GM04504 (cell line): ENCODE measurements at places on chromosomes 2 and 18.
A peak's percentile ranks its signal among the peaks of the same experiment; 100 is the strongest.

- no peak for DNase-seq
Observed at GRCh38 chr2:50746526-50746925, 285.4 kb downstream of the NRXN1 start.

DNA sequence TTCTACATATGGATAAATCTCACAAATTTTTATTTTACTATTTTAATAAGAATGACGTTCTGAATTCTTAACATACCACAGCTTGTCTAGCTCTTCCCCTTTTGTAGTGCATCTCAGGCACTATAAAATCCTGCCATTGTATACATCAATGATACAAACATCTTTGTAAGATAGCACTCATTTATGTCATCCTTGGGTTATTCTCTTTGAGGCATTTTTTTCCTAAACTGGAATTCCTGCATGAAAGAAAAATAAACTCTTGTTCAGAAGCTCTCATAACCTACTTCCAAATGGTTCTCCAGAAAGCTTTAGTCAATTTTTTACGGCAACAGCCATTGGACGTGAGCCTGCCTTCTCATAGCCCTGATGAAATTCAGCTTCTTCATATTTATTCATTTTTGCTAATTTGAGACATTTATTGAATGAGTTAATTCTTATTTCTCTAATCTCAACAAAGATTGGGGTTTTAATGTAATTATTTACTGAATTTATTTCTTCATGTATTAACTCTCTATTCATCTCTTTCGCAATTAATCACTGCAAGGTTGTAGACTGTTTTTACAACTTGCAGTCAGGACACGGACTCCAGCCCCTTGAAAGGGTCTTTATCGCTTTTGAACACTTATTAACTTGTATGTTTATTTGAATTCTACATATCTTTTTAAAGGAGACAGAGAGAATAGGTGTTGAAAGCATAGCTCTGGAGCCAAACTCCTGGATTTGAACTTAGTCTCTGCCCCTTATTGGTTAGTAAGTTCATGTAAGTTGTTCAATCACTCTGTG is 57.6 kb upstream of the PARD3B start:
- DNase-seq: no peak

DNA sequence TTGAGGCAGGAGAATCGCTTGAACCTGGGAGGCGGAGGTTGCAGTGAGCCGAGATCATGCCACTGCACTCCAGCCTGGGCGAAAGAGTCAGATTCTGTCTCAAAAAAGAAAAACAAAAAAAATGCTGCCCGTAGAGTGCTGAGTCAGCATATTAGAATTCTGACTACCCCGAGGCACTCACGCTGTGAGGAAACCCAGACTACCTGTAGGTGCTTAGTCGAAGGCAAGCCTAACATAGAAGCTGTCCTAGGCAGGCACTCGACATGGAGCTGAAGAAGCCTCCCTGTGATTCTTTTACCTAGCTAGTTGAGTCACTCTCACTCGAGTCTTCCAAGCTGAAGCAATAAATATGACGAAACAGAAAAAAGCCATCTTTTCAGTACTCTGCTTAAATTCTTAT is 1323.2 kb upstream of the DDX18 start:
- DNase-seq: no peak

DNA sequence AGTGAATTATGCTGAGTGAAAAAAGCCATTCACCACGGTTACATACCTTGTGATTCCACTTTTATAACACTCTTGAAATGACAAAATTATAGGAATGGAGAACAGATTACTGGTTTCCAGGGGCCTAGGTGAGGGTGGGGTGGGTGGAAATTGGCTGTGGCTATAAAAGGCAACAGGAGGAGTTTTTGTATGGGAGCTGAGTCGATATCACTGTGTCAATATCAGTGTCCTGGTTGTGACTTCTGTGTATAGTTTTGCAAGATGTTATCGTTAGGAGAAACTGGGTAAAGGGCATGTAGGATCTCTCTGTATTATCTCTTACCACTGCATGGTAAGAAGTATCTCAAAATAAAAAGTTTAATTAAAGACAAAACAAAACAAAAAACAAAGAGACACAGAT is 84.3 kb downstream of the EDAR start:
- DNase-seq: no peak

DNA sequence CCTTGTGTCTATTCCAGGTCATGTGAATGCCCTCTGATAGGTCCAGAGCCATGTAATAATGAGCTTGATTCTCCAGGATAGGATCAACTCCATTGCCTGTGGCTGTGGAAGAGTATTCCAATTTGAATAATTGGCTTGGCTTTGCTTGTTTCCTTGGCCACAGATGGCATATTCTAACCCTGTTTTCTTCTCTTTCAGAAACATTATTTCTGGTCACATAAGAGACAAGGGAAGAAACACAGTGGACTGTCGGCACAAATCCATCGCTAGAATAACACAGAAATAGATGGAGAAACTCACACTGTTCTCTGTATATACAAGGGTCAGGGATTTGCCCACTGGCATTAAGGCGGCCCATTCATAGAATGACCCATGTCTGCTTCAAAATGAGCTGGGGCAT is 278.4 kb upstream of the CCDC68 start:
- DNase-seq: no peak

DNA sequence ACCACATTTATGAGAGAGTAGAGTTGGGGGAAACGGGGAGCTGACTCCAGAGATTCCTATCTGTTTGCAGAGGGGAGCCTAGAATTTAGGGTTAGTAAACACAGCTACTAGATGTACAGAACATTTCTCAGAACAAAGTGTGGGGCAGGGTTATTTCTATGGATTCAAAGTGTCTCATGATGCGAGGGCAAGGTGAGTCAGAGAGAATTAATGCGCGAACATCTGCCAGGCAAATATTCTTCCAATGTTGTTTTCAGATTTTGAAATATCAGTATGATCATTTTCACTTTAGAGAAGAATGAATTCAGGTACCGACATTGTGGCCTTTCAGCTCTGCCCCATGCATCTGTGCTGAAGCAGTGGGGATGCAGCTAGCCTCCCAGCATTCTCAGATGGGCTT is 2.0 kb upstream of the DSEL start:
- no peak for DNase-seq

GRCh38 chr2:239312741-239313667 is 87.8 kb downstream of the HDAC4 start:
- DNase-seq: no peak

DNA sequence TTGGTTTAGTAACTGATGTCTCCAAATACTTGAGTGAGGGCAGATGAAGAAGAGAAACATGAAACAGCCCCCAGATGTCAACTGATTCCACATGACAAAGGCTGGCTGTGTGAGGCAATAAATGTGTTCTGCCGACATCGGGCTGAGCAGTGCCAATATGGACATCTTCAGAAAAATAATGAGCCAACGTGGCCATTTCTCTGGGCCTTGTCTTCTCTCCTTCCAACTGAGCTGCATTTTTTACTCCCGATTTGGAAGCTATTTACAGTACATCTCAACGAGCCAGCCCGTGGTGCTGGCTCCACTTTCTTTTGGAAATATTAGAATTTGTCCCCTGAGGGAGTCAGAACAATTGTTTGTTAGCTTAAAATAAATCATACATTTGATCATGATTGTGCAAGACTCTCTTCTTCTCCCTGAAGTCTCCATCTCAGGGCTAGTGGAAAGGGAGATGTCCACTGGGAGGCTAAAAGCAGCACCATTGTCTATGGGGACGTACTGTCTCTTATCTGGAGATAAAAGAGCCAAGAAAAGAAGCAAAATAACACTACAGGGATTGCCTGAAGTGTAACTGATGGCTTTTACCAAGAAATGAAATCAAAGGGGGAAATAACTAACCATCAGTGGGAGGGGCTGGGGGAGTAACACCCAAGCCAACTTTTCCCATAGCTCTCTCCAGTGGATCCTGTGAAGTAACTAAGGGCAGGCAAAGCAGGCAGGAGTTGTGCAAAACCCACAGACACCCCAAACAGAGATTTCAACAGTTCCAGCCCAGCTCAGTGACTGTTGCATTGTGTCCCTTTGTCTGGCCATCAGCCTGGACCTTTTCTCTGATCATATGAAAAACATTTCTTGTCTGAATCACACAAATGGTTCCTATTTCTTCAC is 114.8 kb downstream of the RDH14 start:
- DNase-seq: peak; percentile 41

GRCh38 chr2:68423966-68424650 is 43.0 kb downstream of the FBXO48 start:
- DNase-seq: no peak

- DNase-seq: peak; percentile 97
Observed at GRCh38 chr2:207311316-207312005, 145.7 kb upstream of the KLF7 start.

- DNase-seq: no peak
Observed at GRCh38 chr2:241072553-241073165, 29.4 kb downstream of the MTERF4 start.

GRCh38 chr2:82158150-82158549 is 1853.6 kb upstream of the LRRTM1 start:
- no peak for DNase-seq

GRCh38 chr18:44503854-44504253 is 176.8 kb upstream of the SETBP1 start:
- DNase-seq: no peak

GRCh38 chr2:211237586-211238275 is 681.3 kb downstream of the CPS1 start:
- no peak for DNase-seq

- peak; percentile 83 for DNase-seq
Observed at GRCh38 chr2:235238537-235238936, 255.3 kb upstream of the AGAP1 start.

DNA sequence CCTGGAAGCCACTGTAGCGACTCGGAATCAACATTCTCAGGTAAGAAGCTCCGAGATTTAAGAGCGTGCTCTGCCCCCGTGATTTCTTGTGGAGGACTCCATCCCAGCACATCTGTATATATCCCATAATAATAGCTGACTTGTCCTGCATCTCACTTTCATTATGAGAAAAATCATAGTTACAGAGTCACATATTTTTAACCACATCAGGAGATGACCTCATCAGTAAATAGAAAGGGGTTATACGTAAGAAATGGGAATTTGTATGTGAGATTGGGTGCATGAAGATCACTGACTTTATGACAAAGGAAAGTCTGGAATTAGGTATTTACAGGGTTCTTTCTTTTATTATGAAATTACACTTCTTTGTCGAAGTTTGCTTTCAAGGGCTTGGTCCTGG is 16.4 kb upstream of the TMEM18 start:
- DNase-seq: no peak

GRCh38 chr2:38483776-38484501 is 106.9 kb upstream of the ATL2 start:
- no peak for DNase-seq

GRCh38 chr2:226338825-226339224 is 460.8 kb downstream of the IRS1 start:
- DNase-seq: no peak

- DNase-seq: no peak
Observed at GRCh38 chr18:44602380-44602779, 78.3 kb upstream of the SETBP1 start.

DNA sequence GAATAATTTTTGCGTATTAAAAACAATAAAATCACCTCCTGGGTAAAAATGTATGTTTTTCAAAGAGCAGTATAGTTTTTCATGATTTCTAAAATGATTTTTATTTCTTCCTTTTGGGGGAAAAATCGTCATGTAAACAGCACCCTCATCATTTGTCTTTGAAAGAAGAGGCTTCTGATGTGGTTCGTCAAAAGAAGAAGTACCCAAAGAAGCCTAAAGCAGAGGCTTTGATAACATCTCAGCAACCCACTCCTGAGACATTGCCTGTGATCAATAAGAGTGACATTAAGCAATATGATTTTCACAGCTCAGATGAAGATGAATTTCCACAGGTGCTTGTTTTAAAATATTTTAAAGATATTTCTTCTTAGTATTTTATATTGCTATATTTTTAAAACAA is 110.2 kb upstream of the KIF5C start:
- DNase-seq: no peak

DNA sequence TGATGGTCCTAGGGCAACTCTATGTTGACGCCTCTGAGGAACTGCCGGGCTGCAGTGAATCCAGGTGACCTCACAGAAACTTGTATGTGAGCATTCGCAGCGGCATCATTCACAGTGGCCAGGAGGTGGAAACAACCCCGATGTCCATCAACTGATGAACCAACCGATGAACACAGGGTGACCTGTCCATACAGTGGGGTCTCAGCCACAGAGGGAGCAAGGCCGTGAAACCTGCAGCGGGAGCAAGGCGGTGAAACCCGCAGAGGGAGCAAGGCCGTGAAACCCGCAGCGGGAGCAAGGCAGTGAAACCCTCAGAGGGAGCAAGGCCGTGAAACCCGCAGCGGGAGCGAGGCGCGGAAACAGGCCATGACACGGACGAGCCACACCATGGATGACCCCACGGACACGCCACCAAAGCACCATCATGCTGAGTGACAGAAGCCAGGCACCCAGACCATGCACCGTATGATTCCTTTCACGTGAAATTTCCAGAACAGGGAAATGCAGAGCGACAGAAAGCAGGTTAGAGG is 63.0 kb downstream of the PARD6G start:
- DNase-seq: no peak

DNA sequence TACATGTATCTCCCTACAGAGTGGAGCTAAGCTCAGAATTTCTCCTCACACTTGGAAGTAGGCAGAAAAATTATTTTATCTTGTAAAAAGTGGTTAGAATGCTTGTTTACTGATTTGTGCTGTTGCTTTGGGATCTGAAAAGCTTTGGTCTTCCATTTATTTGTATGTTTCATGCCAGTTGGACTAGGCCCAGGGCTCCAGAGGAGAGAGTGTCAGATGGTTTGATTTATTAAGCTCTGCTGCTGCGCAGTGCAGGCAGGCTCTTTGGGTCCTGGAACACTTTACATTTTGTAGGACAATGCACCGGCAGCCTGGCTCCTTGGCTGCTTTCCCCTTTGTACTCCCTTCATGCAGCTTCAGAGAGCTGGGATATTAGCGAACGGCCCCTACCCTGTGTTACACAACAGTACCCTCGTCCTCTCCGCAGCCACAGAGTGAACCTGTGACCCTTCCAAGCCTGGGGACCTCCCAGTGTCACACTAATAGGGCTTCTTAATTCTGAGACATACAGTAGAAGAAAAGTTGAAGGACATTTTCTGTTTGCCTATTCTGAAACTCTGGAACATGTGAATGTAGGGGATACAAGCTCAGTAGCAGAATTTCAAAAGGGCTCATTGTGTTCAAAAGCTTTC is 56.7 kb upstream of the EML6 start:
- no peak for DNase-seq

DNA sequence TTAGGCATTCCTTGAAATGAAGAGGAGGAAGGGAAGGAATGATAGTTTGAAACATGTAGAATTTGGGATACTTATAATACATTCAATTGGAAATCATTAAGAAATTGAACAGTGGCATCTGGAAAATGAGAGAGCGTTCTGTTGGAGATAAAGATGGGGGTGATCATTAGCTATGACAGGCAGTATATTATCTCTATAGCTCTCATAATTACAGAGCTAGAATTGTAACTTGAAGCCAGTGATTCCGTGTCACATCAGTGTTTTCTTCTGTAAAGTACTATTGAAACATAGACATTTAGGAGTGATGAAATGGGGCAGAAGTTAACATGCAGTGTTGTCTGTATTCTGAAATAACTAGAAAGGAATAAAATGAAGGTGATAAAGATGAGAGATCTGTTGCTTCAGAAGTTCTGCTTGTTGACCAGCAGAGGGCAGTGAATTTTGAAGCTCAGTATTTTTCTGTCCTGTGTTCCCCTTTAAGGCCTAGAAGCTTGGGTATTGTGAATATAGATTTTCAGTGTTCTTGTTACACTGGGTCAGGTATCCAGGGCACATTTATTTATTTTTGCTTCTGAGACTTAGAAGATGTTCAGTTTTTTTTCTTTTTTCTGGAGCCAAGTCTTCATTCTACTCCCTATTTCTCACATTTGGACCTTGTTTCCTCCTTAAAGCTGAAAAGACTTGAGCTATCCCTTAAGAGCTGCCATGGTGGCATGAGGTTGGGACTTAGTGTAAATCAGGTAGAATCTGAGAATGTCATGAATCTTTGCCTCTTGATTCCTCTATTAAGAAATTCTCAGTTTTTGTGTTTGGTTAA is 157.4 kb downstream of the TAF4B start:
- peak; percentile 15 for DNase-seq
